SHP77 treated with DMSO at 0.1 percent for 48 hours (cell line): ENCODE measurements at places on chromosomes 5 and 9.

- DNase-seq, result no peak
Measured at GRCh38 chr9:84076384-84076783, 95.8 kb downstream of the RMI1 start.

- no peak for DNase-seq
Measured at GRCh38 chr5:493119-493701, 31.0 kb downstream of the SLC9A3 start.

DNA sequence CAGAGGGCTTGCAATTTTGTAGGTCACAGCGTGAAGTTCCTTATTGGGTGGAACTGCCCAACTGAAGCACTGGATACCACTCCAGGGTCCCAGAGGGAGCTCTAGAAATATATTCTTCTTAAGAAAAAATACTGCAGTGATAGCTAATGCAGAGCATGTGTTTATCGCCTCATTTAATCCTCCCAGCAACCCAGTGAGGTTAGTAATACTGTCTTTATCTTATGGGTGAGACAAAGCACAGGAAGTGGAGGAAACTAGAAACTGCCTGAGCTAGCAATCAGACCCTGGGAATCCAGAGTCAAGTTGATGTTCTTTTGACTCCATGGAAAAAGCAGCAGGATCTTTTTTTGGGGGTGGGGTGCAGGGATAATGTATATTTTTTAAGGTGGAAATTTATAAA, 153.3 kb downstream of the PJA2 start:
- no peak for DNase-seq

DNA sequence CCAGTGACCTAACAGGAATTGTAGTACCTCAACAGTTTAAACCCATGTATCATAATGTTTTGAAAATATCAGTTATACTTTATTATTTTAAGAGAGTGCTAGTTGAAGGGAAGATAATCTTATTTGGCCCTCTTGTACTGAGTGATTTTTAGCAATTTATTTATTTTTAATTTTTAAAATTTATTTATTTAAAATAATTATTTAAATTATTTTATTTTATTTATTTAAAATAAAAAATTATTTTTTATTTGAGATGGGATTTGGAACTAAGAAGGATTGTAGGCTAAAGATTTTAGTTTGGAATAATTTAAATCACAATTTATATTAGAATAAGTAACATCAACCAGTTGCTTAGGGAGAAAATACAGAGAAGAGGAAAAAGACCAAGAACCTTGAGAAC, 54.2 kb downstream of the NAA35 start:
- no peak for DNase-seq

- no peak for DNase-seq
Measured at GRCh38 chr5:3740546-3741373, 145.1 kb downstream of the IRX1 start.

DNA sequence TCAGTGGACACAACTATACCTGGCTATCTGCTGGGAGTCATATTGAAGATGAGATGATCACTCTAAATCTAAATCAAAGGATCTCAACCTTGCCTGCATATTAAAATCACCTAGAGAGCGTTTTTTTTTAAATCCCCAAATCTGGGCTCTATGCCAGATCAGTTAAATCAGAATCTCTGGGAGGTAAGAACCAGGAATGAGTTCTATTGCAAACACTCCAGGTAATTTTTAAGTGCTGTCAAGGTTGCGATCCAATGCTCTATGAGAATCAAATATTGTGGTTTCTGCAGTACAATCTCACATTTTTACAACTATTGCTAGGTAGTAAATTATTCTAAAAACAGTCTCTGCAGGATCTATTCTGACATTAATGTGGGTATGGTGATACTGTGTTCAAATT, 202.3 kb upstream of the OR13F1 start:
- DNase-seq, result peak; percentile 15

GRCh38 chr5:26572480-26572879, 465.9 kb downstream of the CDH9 start:
- DNase-seq, result no peak

DNA sequence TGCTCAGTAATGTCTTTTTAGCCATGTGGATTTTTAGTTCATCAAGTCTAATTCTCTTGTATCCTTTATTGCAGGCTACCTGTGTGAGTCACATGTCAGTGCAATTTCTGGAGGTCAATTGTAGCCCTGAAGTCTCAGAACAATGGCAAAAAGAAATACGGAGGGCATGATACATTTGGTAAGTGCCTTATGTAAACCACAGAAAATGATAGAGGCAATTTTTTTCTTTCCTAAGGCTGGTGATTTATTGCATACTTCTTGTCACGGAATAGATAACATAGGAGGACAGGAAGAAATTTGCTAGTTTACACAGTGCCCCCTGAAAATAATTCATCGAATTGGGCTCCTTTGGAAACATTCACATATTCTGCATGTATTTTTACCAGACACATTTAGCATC, 235.9 kb downstream of the DMRTA1 start:
- DNase-seq, result no peak

DNA sequence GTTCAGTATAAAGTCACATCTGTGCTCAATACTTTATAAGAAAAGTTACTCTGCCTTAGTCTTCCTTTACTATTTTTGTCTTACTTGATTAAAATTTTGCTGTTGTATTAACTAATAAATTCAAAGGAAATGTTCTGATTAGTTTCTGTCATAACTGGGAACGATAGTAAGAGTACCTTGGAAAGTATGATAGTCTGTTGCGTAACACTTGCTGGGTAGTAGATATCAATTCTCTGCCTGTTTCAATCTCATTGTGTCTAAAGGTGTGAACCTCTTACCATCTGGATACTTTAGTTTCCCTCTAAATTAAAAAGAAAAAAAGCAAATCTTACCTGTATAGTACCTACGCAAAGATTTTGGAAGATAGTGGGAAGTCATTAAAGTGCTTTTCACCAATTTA, 48.5 kb downstream of the COMMD10 start:
- DNase-seq, result no peak

DNA sequence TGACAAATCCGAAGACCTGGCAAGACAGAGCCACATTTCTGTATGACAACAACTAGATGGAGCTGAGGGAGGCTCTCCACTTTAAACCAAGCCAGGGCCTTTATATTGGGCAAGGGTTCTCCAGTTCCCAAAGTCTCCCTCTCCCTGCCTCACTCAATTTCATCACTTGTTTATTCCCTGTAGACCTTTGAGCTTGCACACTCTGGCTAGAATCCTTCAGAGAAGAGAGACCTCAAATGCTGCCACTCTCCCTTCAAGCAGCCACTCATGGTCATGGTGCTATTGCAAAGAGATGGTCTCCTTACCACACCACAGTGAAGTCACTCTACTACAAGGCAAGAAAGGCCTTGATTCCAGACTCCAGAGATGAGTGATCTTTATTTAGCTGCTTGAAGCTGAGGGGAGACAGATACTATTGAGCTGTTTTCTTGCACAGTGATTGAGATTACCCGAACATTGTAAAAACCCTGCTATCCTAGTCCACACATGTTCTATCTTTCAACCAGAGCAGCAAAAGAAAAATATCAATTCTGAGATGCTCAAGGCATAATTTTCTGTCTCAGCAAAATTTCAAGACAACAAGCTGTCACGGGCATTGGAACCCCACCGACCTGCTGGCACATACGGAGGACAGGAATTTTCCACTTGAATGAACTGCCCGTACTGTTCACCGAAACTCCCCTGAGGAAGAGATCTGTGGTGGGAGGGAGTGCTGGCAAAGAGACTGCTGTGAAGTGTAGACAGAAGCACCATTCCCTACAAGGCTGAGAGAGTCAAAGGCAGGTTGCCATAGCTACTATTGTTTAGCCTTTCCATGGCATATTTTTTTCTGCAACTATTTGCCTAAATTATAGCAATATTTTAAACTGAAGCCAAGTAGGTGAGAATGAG, 81.1 kb downstream of the CDO1 start:
- DNase-seq, result no peak

- no peak for DNase-seq
Measured at GRCh38 chr5:59521476-59521875, 372.1 kb downstream of the PDE4D start.

GRCh38 chr9:136886610-136887597, 588 bp downstream of the TRAF2 start:
- DNase-seq, result no peak

GRCh38 chr5:16866273-16866672, 69.8 kb downstream of the MYO10 start:
- no peak for DNase-seq

GRCh38 chr5:79055017-79055416, 14.5 kb downstream of the DMGDH start:
- DNase-seq, result no peak

- DNase-seq, result no peak
Measured at GRCh38 chr9:89304834-89305188, 6.2 kb upstream of the CKS2 start.

DNA sequence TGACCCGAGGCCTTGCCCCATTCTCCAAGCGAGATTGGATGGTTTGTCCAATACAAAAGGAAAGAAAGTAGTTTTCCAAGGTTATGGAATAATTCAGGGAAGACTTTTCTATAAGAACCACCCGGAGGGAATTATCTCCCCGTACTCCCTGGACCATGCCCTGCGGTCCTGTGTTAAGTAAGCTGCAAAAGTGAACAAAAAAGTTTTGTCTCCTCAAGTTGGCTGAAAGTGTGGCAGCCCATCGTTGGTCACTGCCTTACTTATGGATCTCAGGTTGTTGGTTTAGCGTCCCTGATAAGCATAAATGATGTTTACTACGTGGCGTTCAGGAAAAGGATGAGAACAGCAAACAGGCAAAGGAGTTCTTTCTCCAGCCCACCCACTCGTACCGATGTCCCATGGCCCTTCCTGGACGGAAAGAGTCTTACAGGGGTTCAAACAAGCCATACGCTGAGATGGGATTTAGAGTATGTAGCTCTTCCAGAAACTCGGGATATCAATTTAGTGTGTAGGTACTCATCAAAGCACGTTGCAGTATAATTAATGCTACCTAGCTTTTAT, 413 bp upstream of the AUH start:
- DNase-seq, result peak; percentile 19

DNA sequence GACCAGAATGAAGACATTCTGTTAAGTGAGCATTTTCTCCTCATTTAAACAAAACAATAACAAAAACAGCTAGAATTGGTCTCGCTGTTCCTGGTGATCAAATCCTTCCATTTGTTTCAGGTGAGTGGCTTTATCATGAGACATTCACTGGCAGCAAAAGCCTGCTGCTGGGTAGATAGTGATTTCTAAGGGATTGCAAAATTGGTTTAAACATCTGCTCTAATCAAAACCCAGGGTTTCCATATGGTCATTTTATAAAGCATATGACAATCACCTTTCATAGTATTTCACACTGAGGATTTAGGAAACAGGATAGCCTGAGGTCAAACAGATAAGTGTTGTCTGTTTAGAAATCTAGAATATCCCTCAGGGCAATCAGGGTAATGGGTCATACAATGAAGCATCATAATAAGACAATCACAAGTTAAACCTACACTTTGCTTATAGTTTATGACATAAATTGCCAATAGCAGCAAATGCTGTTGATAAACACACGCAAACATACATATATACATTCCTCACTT, 769.6 kb upstream of the C9orf72 start:
- no peak for DNase-seq

- no peak for DNase-seq
Measured at GRCh38 chr9:135802876-135803419, 101.0 kb downstream of the KCNT1 start.

DNA sequence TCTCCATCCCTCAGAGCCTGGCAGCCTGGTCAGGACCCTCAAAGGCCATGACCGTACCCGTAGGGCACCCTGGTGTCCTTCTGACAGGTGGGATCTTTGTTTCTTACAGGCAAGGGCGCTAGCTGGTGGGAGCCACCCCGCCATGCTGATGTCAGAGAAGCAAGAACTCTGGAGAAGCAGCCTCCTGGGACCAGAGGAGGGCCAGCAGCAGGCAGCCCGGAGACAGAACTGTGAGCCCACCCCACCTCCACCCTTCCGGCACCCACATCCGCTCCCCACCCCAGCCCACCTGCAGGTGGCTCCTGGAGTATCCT, 42.2 kb upstream of the IL17B start:
- DNase-seq, result no peak

GRCh38 chr5:153525536-153525935, 35.1 kb downstream of the GRIA1 start:
- DNase-seq, result no peak

- DNase-seq, result no peak
Measured at GRCh38 chr5:130568791-130569190, 596.3 kb downstream of the HINT1 start.

- DNase-seq, result no peak
Measured at GRCh38 chr5:39226558-39226957, 7.2 kb upstream of the FYB1 start.

- no peak for DNase-seq
Measured at GRCh38 chr9:122058709-122059108, 34.4 kb downstream of the TTLL11 start.

DNA sequence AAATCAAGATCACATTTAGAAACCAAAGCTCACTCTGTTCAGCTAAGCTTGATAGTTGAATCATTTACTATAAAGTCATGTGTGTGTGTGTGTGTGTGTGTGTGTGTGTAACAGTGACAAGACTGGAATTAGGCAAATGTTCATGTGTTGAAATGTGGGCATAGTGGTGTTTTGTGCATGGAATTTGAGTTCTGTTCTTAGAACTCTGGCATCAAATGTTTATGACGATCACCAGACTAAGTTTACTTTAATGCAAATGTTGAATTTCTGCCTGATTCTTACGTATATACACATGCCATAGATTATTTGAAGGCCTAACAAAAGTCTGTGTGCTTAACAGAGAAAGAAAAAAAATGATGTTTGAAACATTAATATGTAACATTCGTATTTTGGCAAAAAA, 72.8 kb upstream of the COL5A1 start:
- no peak for DNase-seq

GRCh38 chr9:77133011-77133410, 44.3 kb upstream of the VPS13A start:
- DNase-seq, result no peak

DNA sequence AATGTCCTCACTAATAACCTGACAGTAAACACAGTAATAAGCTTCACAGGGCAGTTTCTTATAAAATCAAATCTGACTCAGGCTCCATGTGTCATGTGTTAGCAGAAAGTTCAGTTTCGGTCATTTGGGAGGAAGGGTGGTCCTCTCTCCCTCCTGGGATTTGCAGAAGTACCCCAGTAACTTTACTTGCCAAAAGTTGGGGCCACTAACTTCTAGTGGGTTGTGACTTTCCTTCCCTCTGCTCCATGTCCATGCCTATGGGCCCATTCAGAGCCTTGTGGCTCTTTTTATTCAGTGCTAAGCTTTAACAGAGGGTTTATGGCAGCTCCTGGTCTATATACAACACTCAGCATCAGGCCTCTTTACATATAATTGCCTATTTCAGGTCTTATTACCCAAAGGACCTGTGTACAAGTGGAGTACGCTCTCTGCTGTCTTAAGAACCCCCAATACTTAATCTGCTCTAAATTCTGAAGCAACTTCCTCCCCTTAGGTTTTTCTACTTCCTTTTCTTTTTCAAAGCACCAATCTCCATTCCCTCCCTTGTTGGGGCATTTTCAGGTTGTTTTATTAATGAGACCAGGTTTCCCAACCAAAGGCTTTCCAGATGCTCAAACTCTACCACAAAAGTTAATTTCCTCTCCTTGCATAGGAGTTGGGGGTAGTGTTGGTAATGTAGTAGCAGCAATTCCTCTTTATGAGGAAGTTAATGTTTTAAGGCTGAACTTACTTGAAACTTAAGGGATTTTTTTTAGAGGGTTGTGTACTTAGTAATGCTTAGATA, 107.7 kb downstream of the CCDC192 start:
- DNase-seq, result no peak

- DNase-seq, result no peak
Measured at GRCh38 chr9:103530934-103531333, 535.8 kb downstream of the CYLC2 start.

- no peak for DNase-seq
Measured at GRCh38 chr5:66213533-66213932, 69.4 kb downstream of the SREK1 start.
